ENCODE measurements at places on chromosomes 3 and 15. TPM values are rescaled to one million over a fixed set of nuclear protein-coding genes. Genes with fewer than 3 reads are reported as not detected.

The LINGO1 gene
- 67.9 TPM for total RNA-seq

The CCR3 gene
- not detected for total RNA-seq

The CCDC39 gene
- 0.63 TPM for total RNA-seq

The FSTL1 gene
- 63.5 TPM for total RNA-seq

The ZNF660 gene
- 28.5 TPM for total RNA-seq

The C15orf62 gene
- total RNA-seq, result 0.31 TPM

The TGM4 gene
- total RNA-seq, result not detected

The FBLN2 gene
- 4.1 TPM for total RNA-seq

The MYLK gene
- 5.3 TPM for total RNA-seq

The SLC7A14 gene
- 5.6 TPM for total RNA-seq

The SYNM gene
- total RNA-seq, result 6.3 TPM

The TIGIT gene
- not detected for total RNA-seq

The CHRNA5 gene
- total RNA-seq, result 6.6 TPM

Measured in parietal lobe (tissue), 2 donors.